ENCODE measurements at places on chromosomes 5 and 9.
A peak's percentile ranks its signal among the peaks of the same experiment; 100 is the strongest.

DNA sequence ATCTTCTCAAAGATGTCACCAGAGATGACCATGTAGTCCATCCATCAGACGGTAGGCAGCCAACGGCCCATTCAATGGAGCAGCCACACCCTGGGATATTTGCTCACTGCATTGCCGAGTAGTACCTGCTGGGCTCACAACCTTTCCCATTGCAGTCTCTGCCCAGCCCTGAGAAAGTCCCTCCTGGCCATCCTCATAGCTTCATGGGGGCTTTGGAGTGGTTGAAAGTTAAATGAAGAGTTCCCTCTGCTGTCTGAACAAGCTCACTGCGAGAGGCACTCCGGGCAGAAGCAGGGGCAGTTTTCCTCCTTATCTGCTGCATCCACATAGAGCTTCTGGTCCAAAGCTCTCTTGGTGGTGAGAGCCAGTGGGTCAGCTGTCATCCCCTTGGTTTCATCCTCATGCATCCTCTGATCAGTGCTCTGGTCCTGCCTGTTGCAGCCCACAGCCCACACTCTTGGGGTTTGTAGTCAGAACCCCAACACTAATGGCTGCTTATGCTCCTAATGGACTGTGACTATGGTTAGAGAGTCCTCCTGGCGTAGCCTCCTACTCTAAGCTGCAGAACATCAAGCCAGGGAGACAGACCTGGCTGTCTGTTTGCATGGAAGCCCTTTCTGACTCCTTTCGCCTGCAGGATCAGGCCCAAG, 23.3 kb downstream of the TNFSF8 start:
- peak; percentile 44 for DNase-seq

GRCh38 chr5:151499501-151500035, 52.2 kb downstream of the SLC36A1 start:
- DNase-seq = no peak

GRCh38 chr5:144151026-144151425, 19.4 kb downstream of the YIPF5 start:
- DNase-seq = no peak

DNA sequence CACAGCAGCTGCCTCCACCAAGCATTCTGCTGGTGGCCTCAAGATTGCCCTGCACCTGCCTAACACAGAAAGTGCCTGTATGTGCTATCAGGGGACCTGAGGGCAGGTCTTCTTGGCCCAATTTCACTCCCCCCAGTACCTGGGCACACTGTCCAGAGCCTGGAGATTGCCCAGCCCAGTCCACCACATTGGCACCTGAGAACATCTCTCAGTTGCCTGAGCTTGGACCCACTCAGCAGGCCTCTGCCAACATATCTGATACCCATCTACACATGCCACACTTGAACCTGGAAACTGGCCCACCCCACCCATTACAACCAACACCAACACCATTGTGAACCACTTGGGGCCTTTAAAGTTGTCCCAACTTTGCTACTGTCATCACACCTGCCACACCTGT, 1523.1 kb upstream of the CDH9 start:
- DNase-seq = no peak

GRCh38 chr5:96023518-96023917, 61.9 kb upstream of the ELL2 start:
- no peak for DNase-seq

Measured in CD4-positive, alpha-beta T cell treated with Interleukin-4 for 1 hour (primary cell).